Fibroblast of skin of right biceps (primary cell): ENCODE measurements at places on chromosomes 13 and 19.
A peak's percentile ranks its signal among the peaks of the same experiment; 100 is the strongest.

- DNase-seq = no peak
Observed at GRCh38 chr13:33135097-33135496, 118.9 kb downstream of the KL start.

DNA sequence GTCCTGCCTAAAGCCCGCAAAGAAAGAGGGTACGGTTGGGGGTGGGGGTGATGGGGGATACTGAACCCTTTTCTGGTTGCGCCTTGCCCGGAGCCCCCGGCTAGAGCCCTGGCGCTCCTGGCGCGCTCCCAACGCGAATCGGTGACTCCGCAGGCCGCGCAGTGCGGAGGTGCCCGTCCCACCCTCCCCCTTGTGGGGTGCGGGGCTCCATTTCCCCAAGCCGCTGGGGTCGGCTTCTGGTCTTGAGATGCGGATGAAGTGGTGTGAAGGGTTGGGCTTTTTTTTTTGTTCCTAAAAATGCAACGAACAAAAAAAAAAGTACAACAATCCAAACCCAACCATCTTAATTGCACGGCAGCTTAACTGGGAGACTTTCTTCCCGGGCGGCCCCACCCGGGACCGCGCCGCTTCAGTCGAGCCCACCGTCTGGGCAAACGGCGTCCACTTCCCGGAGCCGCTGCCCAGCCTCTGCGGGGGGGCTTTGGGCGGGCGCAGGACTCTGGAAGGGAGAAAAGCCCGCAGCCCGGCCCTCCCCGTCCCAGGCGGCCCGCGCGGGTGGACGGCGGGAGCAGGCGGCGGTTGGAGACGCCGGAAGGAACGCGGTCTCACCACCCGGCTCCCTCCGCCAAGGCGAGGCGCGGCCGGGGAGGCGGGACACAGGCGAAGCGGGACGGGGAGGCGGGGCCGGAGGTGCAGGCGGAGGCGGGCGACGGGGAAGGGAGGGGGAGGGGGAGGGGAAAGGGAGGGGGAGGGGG is 504 bp upstream of the TRIM13 start:
- DNase-seq = peak; percentile 95

- DNase-seq = no peak
Observed at GRCh38 chr13:100438059-100438788, 150.4 kb downstream of the GGACT start.

DNA sequence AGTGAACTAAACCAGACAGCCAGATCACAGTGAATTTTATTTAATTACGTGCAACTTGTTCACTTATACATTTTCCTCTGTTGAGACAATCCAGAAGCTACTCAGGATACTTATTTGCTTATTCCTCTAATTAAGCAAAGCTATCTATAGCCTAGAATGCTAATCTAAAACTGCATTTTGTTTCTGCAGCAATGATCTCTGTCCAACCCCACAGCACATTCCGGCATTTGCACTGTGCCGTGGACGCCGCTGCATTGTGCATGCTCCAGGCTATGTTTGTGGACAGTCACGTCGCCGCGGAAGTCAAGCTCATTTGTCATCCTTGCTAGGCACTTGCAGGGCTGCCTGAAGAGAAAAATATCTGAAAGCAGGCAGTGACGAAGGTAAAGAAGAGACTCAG is 406.9 kb downstream of the RFC3 start:
- DNase-seq = no peak

DNA sequence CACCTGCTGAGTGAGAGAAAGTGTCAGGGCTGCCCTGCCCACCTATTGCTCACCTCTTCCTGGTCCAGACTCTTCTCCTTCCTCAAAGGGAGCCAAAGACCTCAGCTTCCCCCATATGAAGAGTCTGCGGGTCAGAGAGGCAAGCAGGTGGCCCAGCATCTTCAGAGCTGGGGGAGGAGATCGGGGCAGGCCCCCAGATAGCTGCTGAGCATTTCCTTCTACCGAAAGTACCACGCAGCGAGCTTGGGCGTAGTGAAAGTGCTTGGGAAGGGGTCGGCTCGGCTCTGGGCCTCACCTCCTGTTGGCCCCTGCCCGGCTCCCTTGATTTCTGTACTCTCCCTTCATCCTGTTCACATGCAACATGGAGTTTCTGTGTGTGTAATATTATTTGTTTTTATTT is 12.2 kb upstream of the ZNF536 start:
- no peak for DNase-seq

- DNase-seq = no peak
Observed at GRCh38 chr19:40283414-40284250, 1.5 kb downstream of the AKT2 start.

DNA sequence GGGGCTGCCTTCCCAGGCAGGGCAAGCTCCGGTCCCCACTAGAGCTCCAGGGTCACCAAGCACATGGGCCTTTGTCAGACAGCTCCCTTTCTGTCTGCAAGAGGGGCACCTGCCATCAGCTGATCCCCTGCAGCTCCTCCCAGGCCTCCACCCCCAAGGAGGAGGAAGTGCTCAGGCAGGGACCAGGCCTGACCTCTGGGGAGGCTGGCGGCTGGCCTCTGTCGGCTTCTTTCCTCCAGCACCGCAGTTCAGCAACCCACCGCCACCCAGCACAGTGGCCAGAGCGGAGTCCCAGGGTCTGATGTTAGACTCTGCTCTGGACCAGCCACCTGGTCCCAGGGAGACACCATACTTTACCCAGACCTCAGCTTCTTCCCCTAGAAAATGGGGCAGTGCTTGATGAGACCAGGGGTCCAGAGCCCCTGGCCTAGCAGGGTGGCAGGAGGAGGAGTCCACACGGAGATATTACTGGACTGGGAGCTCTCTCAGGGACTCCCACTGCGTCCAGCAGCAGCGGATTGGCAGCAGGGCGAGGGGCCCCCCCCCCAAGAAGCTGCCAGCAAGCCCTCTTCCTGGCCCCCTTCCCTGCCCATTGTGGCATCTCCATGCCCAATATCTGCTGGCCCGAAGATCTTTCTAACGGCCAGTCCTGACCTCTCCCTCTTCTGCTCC is 24.1 kb downstream of the NKPD1 start:
- no peak for DNase-seq

- peak; percentile 50 for DNase-seq
Observed at GRCh38 chr13:98445340-98446233, 131.3 kb downstream of the STK24 start.

DNA sequence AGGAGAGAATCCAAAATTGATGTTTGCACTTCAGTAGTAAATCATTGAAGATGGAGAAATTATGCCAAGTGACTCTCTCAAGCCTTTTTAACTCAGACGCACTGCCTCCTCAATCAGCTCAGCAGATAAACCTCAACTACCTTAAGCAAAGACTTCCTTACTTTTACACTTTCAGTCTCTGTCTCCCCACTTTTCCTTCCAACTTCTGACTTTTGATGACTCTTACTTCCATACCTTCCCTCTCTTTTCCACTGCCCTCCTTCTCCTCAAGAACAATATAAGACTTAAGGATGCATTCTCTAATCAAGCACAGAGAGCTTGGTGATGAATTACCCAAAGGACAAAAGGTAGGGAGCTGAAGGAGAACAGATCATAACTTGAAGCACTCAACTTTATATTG is 4.8 kb upstream of the DACH1 start:
- DNase-seq = no peak

DNA sequence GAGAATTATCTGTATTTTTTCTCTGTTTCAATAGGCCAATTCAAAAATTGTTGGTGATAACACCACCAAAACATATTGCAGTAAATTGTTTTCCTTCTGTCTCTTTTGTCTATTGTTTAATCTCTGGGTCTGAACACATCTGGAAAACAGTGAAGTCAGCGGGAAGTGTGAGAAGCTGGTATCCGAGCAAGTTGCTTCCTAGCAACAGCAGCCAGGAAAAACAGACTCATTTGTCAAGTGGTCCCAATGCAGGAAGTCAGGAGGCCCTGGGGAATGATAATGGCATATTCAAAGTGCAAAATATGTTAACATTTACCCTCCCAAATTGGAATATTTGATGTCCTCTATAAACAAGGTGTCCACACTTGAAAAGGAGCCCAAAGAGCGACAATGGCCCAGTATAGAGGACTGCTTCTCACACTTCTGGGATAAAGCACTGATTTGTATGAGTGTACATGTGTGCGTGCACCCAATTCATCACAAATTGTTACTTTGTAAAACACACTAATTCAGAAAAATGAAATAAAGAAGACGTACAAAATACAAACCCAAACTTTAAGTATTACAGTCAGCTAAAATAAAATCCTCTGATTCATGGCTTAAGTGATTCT is 515.0 kb downstream of the TBC1D4 start:
- DNase-seq = peak; percentile 29

GRCh38 chr19:50514346-50515167 is 844 bp upstream of the ASPDH start:
- DNase-seq = no peak

- no peak for DNase-seq
Observed at GRCh38 chr13:98819382-98820010, 67.0 kb upstream of the SLC15A1 start.

- DNase-seq = peak; percentile 36
Observed at GRCh38 chr13:99471221-99472121, 29.8 kb upstream of the TM9SF2 start.

GRCh38 chr13:72368031-72368430 is 359.4 kb downstream of the MZT1 start:
- no peak for DNase-seq

GRCh38 chr13:53357582-53357981 is 329.0 kb downstream of the OLFM4 start:
- DNase-seq = no peak

GRCh38 chr19:50486823-50487515 is 10.3 kb upstream of the GARIN5A start:
- DNase-seq = peak; percentile 38

- no peak for DNase-seq
Observed at GRCh38 chr13:27274631-27275030, 4.0 kb downstream of the RASL11A start.

DNA sequence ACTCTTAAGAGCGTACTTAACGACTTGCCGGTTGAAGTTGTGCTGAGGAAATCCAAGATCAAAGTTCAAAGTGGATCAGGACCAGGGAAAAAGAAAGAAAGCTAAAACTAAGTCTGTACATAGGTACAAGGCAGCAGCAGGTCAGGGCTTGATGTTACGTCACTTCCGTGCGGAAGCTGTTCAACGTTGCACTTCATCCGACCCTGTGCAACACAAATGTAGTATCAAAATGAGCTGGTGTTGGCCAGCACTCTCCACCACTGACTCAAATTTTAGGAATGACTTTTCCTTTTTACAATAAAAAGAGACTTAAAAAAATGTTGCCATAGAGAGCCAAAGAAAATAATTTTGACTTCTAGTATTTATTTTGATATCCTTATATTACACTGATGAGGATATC is 1315.4 kb downstream of the EFNB2 start:
- DNase-seq = peak; percentile 62

- peak; percentile 99 for DNase-seq
Observed at GRCh38 chr13:34349091-34349722, 531.3 kb downstream of the RFC3 start.

- no peak for DNase-seq
Observed at GRCh38 chr13:108657519-108657918, 28.1 kb downstream of the MYO16 start.

GRCh38 chr19:51333836-51334460 is 8.0 kb downstream of the VSIG10L start:
- DNase-seq = no peak

GRCh38 chr13:42603571-42603970 is 29.6 kb downstream of the TNFSF11 start:
- DNase-seq = no peak

GRCh38 chr19:38978326-38978689 is 2.8 kb upstream of the FBXO17 start:
- no peak for DNase-seq

DNA sequence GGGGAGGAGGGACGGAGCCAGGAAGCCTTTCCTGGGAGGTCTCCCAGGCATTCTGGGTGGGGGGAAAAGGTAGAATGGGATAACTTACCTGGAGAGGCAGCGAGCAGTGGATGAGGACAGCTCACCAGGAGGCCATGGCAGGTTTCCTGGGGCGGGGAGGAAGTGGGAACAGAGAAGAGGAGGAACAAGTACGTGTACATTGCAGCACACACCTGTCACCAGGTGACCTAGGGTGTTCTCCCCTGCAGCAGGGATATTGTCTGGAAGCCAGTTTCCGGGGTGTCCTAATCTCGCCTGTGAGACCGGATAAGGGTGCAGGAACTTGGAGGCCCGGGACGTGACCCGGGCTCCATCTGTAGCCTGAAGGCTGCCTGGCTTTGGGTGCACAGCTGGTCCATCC is at the start of gene FUT3:
TSS of gene FUT3 (minus strand) at position 148 of the 400 bp plus-strand sequence.
- no peak for DNase-seq

- no peak for DNase-seq
Observed at GRCh38 chr13:71219698-71220415, 647.1 kb downstream of the DACH1 start.

GRCh38 chr13:76189882-76190519 is 553.9 kb downstream of the LMO7 start:
- no peak for DNase-seq

DNA sequence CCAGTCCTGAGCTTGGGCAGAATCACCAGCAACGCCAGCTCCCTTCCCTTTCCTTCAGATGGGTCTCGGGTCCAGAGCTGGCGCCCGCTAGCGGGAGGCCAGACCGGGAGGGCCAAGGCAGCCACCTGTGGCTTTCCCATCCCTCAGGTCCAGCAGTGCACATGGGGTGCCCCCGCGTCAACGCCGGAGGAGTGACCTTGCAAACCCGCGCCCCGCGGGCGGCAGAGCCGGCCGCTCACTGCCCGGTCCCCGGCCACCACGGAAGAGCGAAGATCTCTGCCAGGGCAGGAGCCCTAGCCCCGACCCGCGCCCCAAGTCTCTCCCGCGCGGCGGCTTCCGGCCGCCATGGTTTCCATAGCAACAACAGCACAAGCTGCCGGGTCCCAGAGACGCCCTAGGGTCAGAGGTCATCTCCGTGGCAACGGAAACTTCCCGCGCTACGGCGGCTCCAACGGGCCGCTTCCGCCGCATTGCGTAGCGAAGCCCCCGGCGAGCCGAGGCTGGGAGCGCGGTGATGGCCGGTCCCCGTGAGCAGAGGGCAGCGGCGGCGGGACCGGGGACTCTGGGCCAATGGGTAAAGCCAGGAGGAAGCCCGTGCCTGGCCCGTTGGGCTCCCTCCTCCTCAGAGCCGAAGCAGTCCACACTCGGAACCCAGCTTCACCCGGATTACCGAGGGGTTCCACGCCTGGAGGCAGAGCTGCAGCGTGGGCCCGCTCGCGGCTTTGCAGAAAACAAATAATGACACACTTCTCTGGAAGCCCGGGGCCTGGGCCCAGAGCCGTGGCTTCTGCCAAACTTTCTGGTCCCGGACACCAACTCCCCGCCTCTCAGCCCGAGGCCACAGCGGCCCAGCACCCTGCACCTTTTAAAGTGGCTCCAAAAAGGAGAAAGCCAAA is 7.4 kb downstream of the FGF14 start:
- peak; percentile 87 for DNase-seq

DNA sequence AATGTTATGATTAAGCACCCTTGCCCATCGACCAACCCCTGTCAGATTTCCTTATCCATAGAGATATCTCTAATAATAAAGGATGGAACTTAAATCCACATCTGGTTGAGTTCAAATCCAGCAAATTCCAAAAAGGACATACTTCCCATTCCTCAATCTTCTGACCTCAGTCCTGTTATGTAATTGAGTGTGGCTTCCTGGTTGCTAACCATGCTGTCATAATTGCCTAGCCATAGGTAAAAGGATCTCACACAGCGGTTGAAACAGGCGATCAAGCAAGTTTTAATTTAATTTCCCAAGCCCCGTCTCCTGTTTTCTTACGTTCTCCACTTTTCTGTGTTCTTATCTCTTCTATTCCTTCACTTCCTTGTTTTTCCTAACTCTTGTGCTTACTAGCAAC is 550.3 kb downstream of the GPC6 start:
- peak; percentile 75 for DNase-seq

- DNase-seq = no peak
Observed at GRCh38 chr19:54104998-54105715, 2.5 kb downstream of the NDUFA3 start.

GRCh38 chr19:5129691-5130090 is 160.8 kb downstream of the KDM4B start:
- no peak for DNase-seq
